Mammary epithelial cell (primary cell): ENCODE measurements at places on chromosomes 7 and 10. TPM values are rescaled to one million over a fixed set of nuclear protein-coding genes. Genes with fewer than 3 reads are reported as not detected.

IL2RA gene
- not detected in 2 replicates for total RNA-seq

GRB10 gene
- total RNA-seq = 28.4 and 49.7 TPM in 2 replicates

CALCR gene
- not detected for total RNA-seq

YAE1 gene
- 23.1 and 26.2 TPM in 2 replicates for total RNA-seq

ECHS1 gene
- total RNA-seq = 66.1 and 72.0 TPM in 2 replicates

EVX1 gene
- total RNA-seq = not detected in 2 replicates

CALML3 gene
- total RNA-seq = 327 and 704 TPM in 2 replicates

TMEM139 gene
- total RNA-seq = 17.9 and 23.6 TPM in 2 replicates

ANKMY2 gene
- 24.3 TPM for total RNA-seq

CPA1 gene
- 0.67 TPM for total RNA-seq

ELMO1 gene
- total RNA-seq = 4.7 and 12.1 TPM in 2 replicates

ZNF487 gene
- 1.6 and 3.2 TPM in 2 replicates for total RNA-seq

ERVW-1 gene
- not detected in 2 replicates for total RNA-seq

NDUFA5 gene
- 57.4 and 58.7 TPM in 2 replicates for total RNA-seq
